A375 (cell line): ENCODE measurements at places on chromosomes 3 and 15. TPM values are rescaled to one million over a fixed set of nuclear protein-coding genes. Genes with fewer than 3 reads are reported as not detected.

The GABRG3 gene
- 0.41 and 0.56 TPM in 2 replicates for total RNA-seq

The FAM107A gene
- 0.03 TPM in 1 of 2 replicates, not detected in the other for total RNA-seq

The DNAJB11 gene
- 58.1 and 61.2 TPM in 2 replicates for total RNA-seq

The KBTBD12 gene
- not detected in 2 replicates for total RNA-seq

The ANKRD63 gene
- 0.34 and 0.37 TPM in 2 replicates for total RNA-seq
